RKO (cell line): ENCODE measurements at places on chromosomes 4 and X.

DNA sequence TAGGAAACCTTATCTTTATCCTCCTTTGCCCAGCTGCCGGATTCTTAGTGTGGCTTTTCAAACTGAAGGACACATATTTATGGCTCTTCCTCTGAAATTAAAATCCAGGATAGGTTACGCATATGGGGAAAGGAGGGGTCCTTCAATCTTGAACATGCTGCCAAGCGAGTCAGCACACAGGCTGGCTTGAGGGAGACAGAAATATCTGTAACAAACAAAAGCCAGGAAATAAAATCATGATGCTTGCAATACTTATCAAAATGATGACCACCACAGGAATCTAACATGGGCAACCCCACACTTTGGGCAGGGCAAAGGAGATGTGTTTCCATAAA, 196.4 kb upstream of the LDB2 start:
- no peak for DNase-seq

GRCh38 chr4:85448906-85449890, 25.8 kb upstream of the ARHGAP24 start:
- no peak for DNase-seq

GRCh38 chrX:87941841-87942240, 424.2 kb downstream of the KLHL4 start:
- peak; percentile 3 for DNase-seq

DNA sequence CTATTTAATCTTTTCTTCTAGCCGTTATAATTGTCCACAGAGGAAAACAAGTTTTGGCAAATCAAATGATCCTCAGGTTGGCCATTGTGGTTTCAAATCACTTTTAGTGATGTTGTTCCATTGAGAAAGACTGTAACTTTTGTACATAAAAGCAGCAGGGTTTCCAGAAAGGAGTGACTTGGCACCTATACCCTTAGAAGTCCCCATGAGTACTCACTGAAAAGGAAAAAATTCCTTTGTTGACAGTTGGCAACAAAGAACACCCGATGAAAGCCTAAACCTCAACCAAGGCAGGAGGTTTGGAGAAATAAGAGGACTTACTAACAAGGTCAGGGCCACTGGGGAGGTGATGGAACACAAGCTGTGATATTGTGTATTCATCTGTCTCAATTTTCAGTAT, 474.4 kb downstream of the RAPGEF2 start:
- DNase-seq, result no peak

DNA sequence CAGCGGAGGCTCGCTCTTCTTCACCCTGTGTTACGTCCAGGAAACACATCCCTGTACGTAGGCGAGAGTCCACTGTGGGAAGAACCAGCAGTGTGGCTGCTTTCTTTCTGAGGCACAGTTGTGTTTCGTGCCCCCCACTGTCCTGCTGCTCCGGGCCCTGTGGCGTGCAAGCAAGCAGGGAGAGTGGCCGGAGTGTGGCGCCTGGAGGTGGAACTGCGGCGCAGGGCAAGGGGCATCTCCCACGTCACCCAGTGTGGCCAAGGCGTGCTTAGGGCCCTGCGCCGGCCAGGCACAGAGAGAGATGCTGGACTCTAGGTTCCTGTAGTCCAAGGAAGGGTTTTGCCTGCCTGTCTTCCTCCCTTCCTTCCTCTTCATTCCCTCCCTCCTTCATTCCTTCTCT, 13.3 kb upstream of the PSAPL1 start:
- no peak for DNase-seq

DNA sequence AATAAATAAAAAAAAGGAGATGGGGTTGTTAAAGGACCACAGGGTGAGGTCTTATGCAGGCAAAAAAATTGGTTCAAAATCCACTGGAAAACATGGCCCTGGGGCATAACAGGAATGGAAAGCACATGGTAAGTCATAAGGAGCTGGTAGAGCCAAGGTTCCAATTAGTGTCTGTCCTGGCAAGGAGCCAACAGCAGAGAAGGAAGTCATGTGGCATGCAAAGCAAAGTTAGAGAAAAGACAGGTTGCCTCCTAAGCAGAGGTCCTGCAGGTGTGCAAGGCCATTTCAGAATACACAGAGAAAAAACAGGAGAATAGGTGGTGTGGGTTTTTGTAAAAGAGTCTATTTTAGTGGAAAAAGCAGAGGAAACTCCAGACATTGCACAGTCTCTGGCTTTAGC, 1881.7 kb downstream of the ARAP2 start:
- no peak for DNase-seq
